Neural crest cell (in vitro differentiated cells): ENCODE measurements at places on chromosomes 2 and 18. TPM values are rescaled to one million over a fixed set of nuclear protein-coding genes. Genes with fewer than 3 reads are reported as not detected.
A peak's percentile ranks its signal among the peaks of the same experiment; 100 is the strongest.

Gene MERTK
- total RNA-seq, result 3.3 and 4.4 TPM in 2 replicates

DNA sequence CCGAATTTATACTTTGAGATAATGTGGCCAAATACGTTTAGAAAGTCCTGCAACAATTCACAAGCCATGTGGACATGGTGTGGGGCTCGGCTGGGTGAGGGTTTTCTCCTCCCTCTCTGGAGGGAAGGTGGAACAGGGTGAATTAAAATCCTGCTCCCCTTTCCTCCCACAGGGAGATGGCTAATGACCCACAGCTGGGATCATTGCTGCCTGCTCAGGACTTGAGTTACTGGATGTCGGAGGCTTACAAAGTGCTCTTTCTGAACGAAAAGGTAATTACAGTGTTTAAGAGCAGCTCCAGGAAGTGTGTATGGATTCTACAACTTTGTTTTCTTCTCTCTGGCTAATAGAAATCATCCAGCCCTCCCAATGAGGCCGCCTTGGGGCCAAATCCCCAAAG is 97.9 kb upstream of the ALKAL2 start:
- no peaks in the 10 kb centered on the region for H3K36me3 ChIP-seq
- peak overlapping the region; percentile 67 for H3K27ac ChIP-seq
- no peak for DNase-seq
- H3K4me3 ChIP-seq, result peak overlapping the region; percentile 14
- H3K27me3 ChIP-seq, result peaks cover 2% of the 10 kb centered on the region

GRCh38 chr2:3491716-3492474 is 27.4 kb downstream of the ADI1 start:
- no peaks in the 10 kb centered on the region for H3K27me3 ChIP-seq
- no peak overlapping the region for H3K4me3 ChIP-seq
- DNase-seq, result no peak
- peak overlapping the region; percentile 57 for H3K27ac ChIP-seq
- peaks cover 46% of the 10 kb centered on the region for H3K4me1 ChIP-seq
- peaks cover 1% of the 10 kb centered on the region for H3K36me3 ChIP-seq

- no peak for DNase-seq
- no peak overlapping the region for H3K27ac ChIP-seq
- H3K36me3 ChIP-seq, result peaks cover 26% of the 10 kb centered on the region
- H3K4me1 ChIP-seq, result peaks cover 5% of the 10 kb centered on the region
- H3K4me3 ChIP-seq, result no peak overlapping the region
- H3K27me3 ChIP-seq, result no peaks in the 10 kb centered on the region
Measured at GRCh38 chr18:13712400-13713131, 13.8 kb downstream of the FAM210A start.
